ENCODE measurements at places on chromosomes 12 and 14. TPM values are rescaled to one million over a fixed set of nuclear protein-coding genes. Genes with fewer than 3 reads are reported as not detected.

- no peaks in the 10 kb centered on the region for H3K36me3 ChIP-seq
- no peak for DNase-seq
- H3K4me1 ChIP-seq, result no peaks in the 10 kb centered on the region
- H3K27ac ChIP-seq, result no peak overlapping the region
Measured at GRCh38 chr12:108430245-108430644, 84.8 kb upstream of the FICD start.

Gene RPS26
- total RNA-seq, result 19.4 TPM

Gene LYZ
- 8.5 TPM for total RNA-seq

- peaks cover 13% of the 10 kb centered on the region for H3K4me1 ChIP-seq
- H3K27me3 ChIP-seq, result no peaks in the 10 kb centered on the region
- no peak for DNase-seq
- peaks cover 1% of the 10 kb centered on the region for H3K36me3 ChIP-seq
- H3K27ac ChIP-seq, result peak overlapping the region; percentile 93
Measured at GRCh38 chr12:6752167-6752920, 597 bp downstream of the MLF2 start.

- no peak overlapping the region for H3K27ac ChIP-seq
- no peak for DNase-seq
- H3K27me3 ChIP-seq, result no peaks in the 10 kb centered on the region
- H3K4me1 ChIP-seq, result no peaks in the 10 kb centered on the region
- no peak overlapping the region for H3K4me3 ChIP-seq
- no peaks in the 10 kb centered on the region for H3K36me3 ChIP-seq
Measured at GRCh38 chr12:63013302-63013701, 78.4 kb upstream of the PPM1H start.

Gene PTGDR
- not detected for total RNA-seq

GRCh38 chr12:27336282-27336653 is 3.6 kb downstream of the BMAL2 start:
- peaks cover 13% of the 10 kb centered on the region for H3K4me1 ChIP-seq
- H3K36me3 ChIP-seq, result no peaks in the 10 kb centered on the region
- H3K27me3 ChIP-seq, result no peaks in the 10 kb centered on the region
- H3K4me3 ChIP-seq, result no peak overlapping the region
- no peak overlapping the region for H3K27ac ChIP-seq

DNA sequence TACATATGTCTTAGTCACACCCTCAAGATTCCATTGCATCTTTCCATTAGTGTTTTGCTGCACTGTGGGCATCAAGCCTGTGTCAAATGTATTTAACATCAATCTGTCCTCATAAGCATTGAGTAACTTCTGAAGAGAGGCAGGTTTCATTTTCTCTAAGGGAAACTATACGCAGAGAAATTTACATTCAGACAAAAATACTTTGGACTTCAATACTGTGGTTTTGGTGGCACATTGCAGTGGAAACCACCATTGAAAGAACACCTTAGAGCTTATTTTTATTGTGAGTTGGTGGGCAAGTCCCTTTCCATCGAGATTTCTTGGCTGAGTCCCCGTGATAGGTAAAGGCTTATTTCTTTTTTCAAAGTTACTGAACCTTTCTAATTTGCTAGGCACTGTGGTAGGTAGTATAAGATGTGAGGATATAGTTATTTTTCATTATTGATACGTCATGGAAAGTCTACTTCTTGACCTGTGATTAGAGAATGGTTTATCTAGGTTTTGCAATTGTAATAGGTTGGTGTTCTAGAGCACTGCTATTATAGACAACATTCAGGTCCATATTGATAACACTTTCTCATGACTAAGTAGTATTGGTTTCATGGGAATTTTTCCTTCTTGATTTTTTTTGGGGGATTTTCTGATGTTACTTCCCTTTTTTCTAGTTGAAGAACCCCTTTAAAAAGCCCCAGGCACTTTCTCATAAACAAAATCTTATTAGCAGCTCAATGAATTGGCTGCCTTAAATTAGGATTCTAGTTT is 81.9 kb downstream of the CFAP54 start:
- no peak overlapping the region for H3K4me3 ChIP-seq
- no peaks in the 10 kb centered on the region for H3K27me3 ChIP-seq
- H3K27ac ChIP-seq, result peak overlapping the region; percentile 41
- no peaks in the 10 kb centered on the region for H3K36me3 ChIP-seq
- DNase-seq, result peak; percentile 55

- DNase-seq, result peak; percentile 74
- H3K36me3 ChIP-seq, result no peaks in the 10 kb centered on the region
- H3K27me3 ChIP-seq, result no peaks in the 10 kb centered on the region
- no peaks in the 10 kb centered on the region for H3K4me1 ChIP-seq
- no peak overlapping the region for H3K27ac ChIP-seq
Measured at GRCh38 chr12:9331218-9331626, 123.0 kb upstream of the PZP start.

DNA sequence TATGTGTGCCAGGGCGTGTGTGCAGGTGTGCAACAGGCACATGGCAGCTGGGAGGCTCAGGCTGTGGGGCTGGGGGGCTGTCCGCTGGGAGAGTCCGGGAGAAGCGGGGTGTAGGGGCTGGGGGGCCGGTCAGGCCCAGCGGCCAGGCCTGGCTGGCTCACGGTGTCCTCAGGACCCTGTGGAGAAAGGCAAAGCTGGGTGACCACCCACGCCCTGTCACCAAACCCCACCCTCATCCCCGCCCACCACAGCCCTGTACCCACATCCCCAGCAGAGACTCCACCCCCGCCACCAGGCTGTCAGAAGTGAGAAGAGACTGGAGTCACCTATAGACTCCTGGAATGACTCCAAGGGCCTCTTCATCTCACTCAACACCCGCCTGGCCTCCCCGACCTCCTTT is 85.3 kb downstream of the SCARB1 start:
- no peak overlapping the region for H3K4me3 ChIP-seq
- H3K4me1 ChIP-seq, result peaks cover 40% of the 10 kb centered on the region
- no peaks in the 10 kb centered on the region for H3K27me3 ChIP-seq
- no peaks in the 10 kb centered on the region for H3K36me3 ChIP-seq
- H3K27ac ChIP-seq, result no peak overlapping the region

Gene NRXN3
- not detected for total RNA-seq

DNA sequence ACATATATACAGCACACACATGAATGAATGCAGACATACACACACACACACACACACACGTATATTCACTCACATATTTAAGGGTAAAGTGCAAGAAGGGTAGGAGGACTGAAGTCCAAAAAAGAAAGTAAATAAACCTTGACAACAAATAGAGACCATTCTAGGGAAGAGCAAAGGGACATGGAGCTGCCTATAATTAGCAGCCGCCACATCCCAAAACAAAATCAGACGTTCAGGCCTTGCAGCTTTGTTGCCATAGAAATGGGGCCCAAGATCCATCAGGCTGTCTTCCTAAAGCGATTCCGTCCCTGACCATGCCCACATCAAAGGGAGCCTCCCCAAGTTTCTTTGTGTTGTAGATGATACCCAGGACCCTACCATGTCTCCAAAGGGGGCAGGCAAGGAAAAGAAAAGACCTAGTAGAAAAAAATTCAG is 703.5 kb upstream of the TBX3 start:
- no peak overlapping the region for H3K27ac ChIP-seq
- H3K36me3 ChIP-seq, result no peaks in the 10 kb centered on the region
- no peaks in the 10 kb centered on the region for H3K27me3 ChIP-seq
- no peak overlapping the region for H3K4me3 ChIP-seq
- DNase-seq, result no peak

DNA sequence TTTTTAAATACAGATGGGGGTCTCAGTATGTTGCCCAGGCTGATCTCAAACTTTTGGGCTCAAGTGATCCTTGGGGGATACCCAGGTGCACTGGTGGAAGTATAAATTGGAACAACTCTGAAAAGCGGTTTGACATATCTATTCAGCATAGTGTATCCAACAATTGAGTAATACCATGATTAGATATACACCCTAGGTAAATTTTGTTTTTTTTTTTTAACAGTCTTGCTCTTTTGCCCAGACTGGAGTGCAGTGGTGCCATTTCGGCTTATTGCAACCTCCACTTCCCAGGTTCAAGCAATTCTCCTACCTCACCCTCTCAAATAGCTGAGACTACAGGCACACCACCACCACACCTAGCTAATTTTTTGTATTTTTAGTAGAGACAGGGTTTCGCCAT is 31.6 kb upstream of the SLC25A3 start:
- DNase-seq, result no peak
- no peak overlapping the region for H3K4me3 ChIP-seq
- H3K27me3 ChIP-seq, result no peaks in the 10 kb centered on the region
- H3K36me3 ChIP-seq, result no peaks in the 10 kb centered on the region

DNA sequence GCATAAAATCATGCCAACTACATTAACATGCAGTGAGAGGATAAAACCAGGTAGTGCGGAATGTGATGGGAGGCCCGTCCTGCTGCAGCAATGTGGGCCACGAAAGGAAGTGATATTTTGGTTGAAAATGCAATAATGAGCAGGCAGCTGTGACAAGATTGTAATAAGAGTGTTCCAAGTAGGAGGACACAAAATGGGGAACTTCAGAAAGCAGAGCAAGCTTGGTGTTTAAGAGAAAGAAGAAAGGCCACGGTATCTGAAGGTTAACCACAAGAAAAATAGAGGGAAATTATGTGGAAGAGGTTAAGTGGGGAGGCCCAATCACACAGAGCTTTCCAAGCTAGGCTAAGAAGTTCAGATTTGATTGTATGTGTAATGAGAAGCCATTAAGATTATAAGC is 34.3 kb downstream of the OVCH1 start:
- no peaks in the 10 kb centered on the region for H3K27me3 ChIP-seq
- no peaks in the 10 kb centered on the region for H3K4me1 ChIP-seq

DNA sequence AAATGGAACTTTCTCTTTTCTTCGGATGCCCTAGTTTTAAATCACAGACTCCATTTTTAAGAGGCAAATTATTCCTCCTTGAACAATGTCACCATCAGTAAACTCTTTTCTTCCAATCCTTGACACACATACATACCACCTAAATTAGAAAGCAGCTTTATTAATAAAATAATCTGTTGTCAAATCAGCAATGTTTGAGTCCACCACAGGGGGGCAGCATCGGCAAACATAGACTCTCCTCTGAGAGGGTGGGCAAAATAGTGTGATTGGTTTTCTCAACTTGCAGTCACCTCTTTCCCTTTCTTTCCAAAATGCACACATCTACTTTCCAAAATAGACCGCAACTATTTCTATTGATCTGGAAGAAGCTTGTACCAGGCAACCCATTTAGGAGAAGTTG is 438.4 kb upstream of the OR4E1 start:
- H3K36me3 ChIP-seq, result no peaks in the 10 kb centered on the region
- DNase-seq, result no peak
- H3K4me1 ChIP-seq, result no peaks in the 10 kb centered on the region
- no peak overlapping the region for H3K4me3 ChIP-seq
- H3K27me3 ChIP-seq, result no peaks in the 10 kb centered on the region
- no peak overlapping the region for H3K27ac ChIP-seq

DNA sequence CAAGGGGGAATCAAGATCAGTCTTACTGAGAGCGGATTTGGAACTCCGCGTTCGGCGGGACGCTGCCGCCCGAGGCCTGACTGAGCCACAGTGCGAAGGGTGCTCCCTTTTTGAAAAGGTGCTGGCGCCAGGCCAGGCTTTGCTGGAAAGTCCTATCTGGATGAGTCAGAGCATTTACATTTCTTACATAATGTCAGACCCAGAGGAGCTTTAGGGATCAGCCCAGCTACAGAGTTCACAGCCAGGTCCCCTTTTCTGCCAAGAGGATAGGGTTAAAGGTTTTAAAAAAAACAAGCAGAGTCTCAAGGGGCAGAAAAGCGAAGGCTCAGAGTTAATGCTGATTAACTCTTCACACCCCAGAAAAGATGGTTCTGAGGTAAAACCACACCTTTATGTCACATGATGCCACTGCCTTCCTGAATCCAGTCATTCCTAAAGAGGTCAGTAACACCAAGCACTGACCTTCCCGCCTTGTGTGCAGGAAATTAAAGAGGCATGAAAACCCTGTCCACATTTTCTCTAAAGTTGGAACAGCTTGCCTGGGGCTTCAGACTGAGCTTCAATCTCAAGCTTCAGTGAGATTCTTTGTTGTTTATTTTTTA is 11.7 kb upstream of the FBXL14 start:
- no peak overlapping the region for H3K27ac ChIP-seq
- peak overlapping the region; percentile 56 for H3K4me3 ChIP-seq
- H3K36me3 ChIP-seq, result no peaks in the 10 kb centered on the region

Gene NANOG
- total RNA-seq, result not detected

Gene SPIC
- not detected for total RNA-seq

GRCh38 chr12:96064271-96064670 is 28.9 kb upstream of the LTA4H start:
- H3K4me1 ChIP-seq, result peaks cover 21% of the 10 kb centered on the region
- H3K27me3 ChIP-seq, result no peaks in the 10 kb centered on the region
- DNase-seq, result no peak
- no peak overlapping the region for H3K4me3 ChIP-seq
- no peak overlapping the region for H3K27ac ChIP-seq

DNA sequence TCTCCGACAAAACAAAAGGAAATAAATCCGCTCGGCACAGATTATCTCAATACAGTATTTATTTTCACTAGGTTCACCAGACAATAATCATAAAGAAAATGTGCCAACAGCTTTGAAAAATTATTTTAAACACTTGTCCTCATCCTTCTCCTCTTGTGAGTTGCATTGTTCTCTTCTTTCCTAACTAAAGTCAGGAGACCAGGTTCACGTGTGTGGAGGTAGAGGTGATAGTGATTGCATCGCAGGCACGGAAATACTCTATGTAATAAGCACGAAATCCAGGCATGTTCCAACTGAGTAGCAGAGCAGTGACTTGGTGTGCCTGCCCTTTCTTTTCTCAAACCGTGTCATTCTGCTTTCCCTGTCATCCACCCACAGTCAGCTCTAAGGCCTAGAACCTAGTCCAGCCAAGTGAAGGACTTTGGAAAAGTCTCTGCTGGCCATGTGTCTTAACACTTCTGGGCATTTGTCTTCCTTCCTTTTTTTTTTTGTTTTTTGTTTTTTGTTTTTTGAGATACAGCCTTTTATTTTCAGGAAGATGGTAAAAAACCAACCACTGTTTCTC is 939 bp upstream of the SEL1L start:
- peak overlapping the region; percentile 50 for H3K27ac ChIP-seq
- H3K36me3 ChIP-seq, result no peaks in the 10 kb centered on the region
- peak; percentile 9 for DNase-seq
- H3K4me3 ChIP-seq, result no peak overlapping the region

DNA sequence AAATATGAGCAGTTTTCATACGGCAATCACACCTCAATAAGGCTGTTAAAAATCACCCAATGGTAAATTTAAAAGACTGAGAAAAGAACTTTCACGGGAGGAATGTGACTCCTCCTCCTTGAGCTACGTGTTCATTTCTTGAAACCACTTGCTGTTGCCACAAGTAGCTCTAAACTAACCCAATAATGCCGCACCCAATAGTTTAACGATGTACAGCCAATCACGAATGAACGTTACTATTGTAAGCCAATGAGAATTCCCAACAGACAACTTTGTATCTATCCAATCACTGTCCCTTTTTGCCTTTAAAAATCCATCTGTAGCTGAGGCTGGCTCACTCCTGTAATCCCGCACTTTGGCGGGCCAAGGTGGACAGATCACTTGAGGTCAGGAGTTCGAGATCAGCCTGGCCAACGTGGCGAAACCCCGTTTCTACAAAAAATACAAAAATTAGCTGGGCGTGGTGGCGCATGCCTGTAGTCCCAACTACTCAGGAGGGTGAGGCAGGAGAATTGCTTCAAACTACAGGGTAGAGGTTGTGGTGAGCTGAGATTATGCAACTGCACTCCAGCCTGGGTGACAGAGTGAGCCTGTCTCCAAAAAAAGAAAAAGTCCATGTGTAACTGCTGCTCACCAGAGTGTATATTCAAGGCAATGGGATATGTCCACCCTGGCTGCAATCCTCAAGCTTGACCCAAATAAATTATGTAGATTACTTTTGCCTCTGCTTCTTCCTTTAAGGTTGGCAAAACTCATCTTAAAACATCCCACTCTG is 24.4 kb upstream of the BTBD6 start:
- no peak for DNase-seq
- no peaks in the 10 kb centered on the region for H3K36me3 ChIP-seq
- no peaks in the 10 kb centered on the region for H3K4me1 ChIP-seq
- H3K27ac ChIP-seq, result no peak overlapping the region
- no peak overlapping the region for H3K4me3 ChIP-seq

All from B cell (primary cell).